Mesenteric fat pad (tissue), 1 donor: ENCODE measurements at places on chromosomes 5 and 9. TPM values are rescaled to one million over a fixed set of nuclear protein-coding genes. Genes with fewer than 3 reads are reported as not detected.

The WWC1 gene
- 4.2 TPM for total RNA-seq

- DNase-seq = no peak
These were observed 71.1 kb downstream of the ZNF474 start for GRCh38 chr5:122200450-122200849.

GRCh38 chr5:35476036-35476435 is 141.6 kb upstream of the SPEF2 start:
- DNase-seq = no peak

GRCh38 chr5:17796757-17797396 is 162.6 kb downstream of the TAF11L14 start:
- no peak for DNase-seq

The RAD23B gene
- 165 TPM for total RNA-seq

DNA sequence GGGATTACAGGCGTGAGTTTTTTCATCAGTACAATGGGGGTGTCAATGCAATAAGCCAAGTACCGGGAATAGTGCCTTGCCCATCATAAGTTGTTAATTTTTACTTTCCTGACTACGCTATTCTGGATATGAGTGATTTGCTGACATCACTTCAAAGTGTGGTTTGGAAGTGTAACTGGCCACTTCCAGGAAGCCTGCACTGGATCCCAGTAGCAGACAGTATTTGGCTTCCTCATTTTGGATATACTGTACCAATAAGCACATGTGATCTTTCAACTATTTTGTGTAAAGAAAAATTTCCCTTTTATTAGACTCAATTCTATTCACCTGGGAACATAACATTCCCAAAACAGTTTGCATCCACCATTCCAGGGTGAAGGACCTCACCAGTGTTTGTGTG is 417.7 kb upstream of the KLF4 start:
- no peak for DNase-seq

The OTULINL gene
- 16.7 TPM for total RNA-seq

The AJM1 gene
- total RNA-seq = 1.00 TPM

GRCh38 chr9:137445275-137445807 is 4.2 kb upstream of the ENTPD8 start:
- DNase-seq = no peak

DNA sequence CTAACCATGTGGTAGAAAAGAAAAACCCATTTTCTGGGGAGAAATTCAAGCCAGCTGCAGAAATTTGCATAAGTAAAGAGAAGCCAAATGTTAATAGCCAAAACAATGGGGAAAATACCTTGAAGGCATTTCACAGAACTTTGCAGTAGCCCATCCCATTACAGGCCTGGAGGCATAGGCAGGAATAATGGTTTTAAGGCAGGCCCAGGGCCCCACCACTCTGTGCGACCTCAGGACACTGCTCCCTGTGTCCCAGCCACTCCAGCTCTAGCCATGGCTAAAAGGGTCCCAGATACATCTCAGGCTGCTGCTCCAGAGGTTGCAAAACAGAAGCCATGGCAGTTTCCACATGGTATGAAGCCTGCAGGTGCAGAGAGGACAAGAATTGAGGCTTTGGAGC is 253.3 kb downstream of the CTNND2 start:
- no peak for DNase-seq

The MYO10 gene
- 21.2 TPM for total RNA-seq

DNA sequence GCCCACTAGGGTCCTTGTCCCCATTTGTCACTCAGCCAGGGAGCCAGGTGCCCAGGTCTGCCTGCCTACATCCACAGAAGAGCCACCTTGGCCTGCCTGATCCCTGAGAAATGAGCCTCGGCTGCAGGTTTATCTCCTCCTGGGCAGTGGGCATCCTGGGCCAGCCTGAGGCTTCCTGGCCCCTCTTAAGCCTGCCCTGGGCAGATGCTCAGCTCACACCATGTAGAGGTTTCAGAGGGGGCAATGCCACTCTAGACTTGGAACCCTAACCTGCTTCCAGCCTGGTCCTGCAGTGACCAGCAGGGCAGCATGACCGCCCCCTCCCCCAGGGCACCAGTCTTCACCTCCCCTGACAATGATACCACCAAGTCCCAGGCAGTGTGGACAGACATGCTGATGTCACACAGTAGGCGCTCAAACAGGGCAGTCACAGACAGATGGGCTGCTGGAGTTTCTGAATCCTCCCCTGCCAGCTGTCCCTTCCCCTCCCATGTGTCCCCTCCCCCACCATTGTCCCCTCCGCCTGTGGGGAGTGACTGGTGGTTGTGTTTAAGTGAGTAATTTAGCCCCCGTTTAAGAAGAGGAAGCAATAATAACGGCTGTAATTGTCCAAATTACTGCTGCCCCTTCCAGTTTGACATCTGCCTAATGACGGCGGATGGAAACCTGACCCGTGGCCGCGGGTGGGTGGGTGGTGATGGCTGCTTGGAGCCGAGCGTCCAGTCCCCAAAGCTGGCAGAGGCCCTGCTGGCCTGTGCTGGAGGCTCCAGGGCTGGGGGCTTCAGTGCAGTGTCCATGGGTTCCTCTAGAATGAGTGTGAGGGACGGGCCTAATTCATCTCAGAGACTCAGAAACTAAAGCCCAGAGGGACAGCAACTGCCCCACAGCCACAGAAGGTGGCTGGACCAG is 147.7 kb downstream of the BARX1 start:
- peak; percentile 75 for DNase-seq

The LRRC70 gene
- 9.4 TPM for total RNA-seq

DNA sequence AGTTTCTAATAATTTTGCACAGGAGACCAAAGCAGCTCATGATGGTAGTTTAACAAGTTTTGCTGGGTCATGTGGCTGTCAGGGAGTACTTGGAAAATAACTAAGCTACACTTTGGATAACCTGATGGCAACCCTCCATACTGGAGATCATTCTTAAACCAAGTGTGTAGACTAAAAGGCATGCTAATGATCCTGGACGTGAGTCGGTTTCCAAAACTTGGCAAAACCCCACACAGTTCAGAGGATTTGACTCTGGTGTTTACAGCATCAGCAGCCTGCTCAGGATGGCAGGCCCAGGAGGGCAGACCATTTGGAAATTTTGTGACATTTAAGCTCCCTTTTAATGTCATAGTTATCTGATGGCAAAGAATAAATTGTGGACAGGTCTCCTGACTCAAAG is 196.5 kb upstream of the EFNA5 start:
- DNase-seq = no peak

DNA sequence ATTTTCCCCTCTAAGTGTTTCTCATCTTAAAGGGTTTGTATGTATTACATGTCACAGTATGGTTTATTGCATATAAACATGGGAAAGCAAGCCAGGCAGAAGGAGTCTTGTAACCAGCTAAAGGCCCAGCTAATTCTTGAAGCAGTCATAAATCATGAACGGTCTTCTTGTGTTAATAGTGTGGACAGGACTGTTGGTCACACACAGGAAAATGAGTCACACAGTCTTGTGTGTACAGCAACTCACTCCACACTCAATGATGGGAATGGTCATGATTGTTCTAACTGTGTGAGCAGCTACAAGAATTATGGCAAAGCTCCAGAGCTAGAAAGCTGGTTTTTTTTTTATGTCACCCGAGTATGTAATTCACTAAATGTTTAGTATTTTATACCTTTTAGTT is 123.9 kb downstream of the GHR start:
- DNase-seq = no peak

The PDZD2 gene
- total RNA-seq = 58.5 TPM

The RANBP3L gene
- not detected for total RNA-seq

GRCh38 chr5:66041627-66042026 is 102.5 kb upstream of the SREK1 start:
- DNase-seq = no peak

DNA sequence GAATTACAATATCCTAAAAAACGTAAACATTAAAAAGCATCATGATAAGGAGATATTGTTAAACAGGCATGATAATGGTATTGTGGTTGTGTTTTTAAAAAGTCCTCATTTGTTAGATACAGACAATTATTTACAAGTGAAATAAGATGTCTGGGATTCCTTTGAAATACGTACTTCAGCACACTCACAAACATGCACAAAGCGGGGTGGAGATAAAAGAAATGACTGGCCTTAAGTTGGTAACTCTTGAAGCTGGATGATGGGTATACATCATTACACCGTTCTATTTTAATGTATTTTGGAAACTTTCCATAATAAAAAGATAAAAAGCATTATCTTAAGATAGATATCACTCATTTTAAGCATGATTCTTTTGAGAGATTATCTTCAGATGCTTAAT is 1.0 kb downstream of the FAM200C start:
- DNase-seq = no peak
